ENCODE measurements at places on chromosomes 4 and X.

- no peak for DNase-seq
These were observed 11.5 kb upstream of the HMGB2 start for GRCh38 chr4:173345648-173346047.

- DNase-seq, result no peak
These were observed 179.6 kb downstream of the TMA16 start for GRCh38 chr4:163673848-163674697.

DNA sequence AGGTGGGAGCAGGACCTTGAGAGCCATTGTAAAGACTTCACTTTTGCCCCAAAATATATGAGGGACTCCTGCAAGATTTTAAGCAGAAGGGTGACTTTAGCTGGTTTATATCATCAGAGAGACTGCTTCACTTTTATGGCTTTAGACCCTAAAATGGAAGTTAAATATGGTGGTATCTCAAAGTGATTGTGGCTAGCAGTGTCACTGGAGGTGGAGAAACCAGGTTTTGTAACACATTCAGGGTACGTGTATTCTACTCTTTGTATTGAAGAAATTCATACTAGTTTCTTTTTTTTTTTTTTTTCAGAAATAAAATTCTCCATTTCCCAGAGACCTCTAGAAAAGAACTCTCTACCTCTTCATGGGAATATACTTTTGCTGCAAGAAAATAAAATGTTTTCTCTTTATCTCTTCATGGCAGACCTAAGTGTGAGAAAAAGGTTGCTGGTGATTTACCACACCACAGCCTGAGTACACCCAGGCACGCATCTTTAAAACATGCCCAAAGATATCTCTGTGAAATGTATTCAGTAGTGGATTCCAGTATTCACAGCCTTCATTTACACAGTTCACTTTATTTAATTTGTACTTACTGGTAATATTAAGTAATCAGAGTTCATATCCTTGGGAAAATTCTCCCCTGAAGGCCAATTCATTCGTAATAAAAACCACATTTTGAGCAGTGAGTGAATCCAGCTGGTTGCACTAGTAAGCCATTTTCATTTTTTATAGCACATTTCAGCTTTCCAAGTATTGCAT lies 74.3 kb upstream of the GUCY1A1 start:
- DNase-seq, result no peak

GRCh38 chr4:183284258-183284785 lies 35.8 kb downstream of the CLDN22 start:
- DNase-seq, result no peak

DNA sequence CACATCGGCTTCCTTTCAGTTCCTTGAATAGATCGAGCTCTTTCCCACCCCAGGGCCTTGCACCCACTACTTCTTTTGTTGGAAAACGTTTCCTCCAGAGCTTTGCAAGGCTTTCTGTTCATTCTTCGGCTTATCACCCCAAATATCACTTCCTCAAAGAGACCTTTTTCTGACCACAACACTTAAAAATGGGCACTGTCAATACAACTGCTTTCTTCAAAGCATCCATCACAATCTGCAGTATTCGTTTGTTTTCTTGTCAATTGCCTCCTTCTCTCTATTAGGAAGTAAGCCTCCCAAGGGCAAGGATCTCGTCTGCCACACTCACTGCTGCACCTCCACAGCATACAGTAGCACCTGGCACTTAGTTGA lies 17.7 kb upstream of the CENPU start:
- no peak for DNase-seq

DNA sequence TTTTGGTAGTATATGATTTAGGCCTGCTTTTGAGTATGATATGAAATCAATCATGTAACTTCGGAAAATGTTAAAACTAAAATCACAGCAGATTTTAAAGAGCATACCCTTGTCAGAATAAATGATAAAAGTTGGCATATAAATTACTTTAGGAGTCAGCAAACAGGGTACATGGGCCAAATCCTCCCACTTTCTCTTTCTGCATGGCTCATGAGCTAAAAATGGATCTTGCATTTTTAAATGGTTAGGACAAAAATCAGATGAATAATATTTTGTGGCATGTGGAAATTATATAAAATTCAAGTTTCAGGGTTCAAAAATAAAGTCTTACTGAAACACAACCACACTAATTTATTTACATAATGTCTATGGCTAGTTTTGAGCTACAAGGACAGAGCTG lies 214.9 kb downstream of the GASK1B start:
- DNase-seq, result no peak

DNA sequence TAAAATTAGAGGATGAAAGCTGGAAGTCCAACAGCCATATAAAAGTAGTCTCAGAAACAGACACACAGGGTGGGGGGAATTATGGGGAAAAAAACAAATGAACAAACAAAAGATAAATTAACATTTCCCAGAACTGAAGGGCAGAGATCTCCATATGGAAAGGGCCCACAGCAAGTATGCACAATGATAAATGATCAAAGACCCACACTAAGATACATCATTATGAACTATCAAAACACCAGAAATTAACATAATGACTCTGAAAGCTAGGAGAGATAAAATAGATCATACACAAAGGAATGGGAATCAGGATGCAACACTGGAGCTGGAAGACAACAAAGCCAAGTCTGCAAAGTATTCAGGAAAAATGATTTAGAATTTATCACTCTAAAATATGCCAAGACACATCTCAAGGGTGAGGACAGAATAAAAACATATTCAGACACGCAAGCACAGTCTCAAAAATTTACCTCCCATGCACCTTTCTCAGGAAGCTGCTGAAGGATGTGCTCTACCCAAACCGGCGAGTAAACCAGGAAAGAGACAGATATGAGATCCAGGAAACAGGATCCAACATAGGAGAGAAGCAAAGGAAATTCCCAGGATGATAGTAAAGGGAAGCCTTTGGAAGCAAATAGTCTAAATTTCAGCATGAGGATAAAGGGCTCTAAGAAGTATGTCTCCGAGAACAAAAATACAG lies 30.7 kb upstream of the KCNE5 start:
- no peak for DNase-seq

DNA sequence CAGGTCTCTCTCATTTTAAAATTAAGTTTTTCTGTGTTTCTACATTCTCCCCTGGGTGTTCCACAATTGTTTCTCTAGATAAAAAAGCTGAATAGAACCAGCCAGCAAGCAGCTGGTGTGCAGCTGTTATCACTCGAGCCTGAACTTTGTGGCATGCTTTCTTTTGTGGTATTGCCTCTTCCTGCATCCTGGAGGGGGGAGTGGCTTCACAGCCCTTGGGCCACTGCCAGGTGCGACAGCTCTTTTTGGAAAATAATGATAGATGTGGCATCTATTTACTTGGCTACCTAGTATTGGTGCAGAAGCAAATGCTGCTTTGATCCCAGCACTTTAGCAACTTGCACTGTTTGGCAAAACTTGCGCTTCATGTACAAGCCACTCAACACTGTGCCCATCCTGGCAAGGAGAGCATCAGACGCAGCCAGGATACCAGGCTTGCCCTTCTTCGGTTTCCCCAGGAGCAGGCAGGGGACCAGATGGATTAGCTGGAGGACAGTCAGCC lies 69.4 kb downstream of the HMGB2 start:
- DNase-seq, result no peak

Measured in NCI-H1417 treated with DMSO at 0.1 percent for 48 hours (cell line).